Activated T-cell treated with anti-CD3 and anti-CD28 coated beads, Interleukin-2, amount 50 U/mL, for 4 hours (primary cell): ENCODE measurements at places on chromosomes 3 and 15.

GRCh38 chr15:23073890-23074646 is 34.7 kb upstream of the TUBGCP5 start:
- DNase-seq: no peak

GRCh38 chr15:92384381-92384780 is 9.3 kb upstream of the ST8SIA2 start:
- DNase-seq: no peak

DNA sequence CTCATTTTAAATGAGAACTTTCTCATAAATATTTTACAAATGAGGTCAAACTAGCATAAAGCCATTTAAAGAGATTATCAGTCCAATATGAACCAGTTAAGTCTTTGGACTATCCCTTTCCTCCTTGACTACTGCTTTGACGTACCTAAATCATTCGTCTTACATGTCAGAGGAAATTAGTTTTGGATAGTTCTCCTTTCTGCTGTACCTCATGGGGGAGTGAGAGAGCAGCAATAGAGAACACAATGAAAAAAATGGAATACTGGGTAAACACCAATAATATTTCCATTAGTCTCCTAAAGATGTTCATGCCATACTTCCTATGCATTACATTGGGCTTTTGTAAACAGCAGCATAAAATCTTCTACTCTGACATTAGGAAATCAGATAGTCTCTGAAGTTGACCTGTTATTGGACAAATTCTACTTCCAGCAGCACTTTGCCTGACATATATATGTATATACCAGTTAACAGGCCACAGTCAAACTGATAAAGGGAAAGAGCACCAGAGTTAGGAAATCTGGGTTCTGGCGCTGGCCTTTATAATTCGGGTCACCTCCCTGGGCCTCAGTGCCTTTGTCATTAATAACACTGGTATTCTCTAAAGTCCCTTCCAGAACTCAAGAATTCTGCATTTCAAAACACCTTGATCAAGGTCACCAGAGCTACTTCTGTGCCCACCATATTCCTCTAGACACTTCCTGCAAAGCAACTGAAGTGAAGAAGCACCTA is 26.8 kb downstream of the TIMMDC1 start:
- no peak for DNase-seq

DNA sequence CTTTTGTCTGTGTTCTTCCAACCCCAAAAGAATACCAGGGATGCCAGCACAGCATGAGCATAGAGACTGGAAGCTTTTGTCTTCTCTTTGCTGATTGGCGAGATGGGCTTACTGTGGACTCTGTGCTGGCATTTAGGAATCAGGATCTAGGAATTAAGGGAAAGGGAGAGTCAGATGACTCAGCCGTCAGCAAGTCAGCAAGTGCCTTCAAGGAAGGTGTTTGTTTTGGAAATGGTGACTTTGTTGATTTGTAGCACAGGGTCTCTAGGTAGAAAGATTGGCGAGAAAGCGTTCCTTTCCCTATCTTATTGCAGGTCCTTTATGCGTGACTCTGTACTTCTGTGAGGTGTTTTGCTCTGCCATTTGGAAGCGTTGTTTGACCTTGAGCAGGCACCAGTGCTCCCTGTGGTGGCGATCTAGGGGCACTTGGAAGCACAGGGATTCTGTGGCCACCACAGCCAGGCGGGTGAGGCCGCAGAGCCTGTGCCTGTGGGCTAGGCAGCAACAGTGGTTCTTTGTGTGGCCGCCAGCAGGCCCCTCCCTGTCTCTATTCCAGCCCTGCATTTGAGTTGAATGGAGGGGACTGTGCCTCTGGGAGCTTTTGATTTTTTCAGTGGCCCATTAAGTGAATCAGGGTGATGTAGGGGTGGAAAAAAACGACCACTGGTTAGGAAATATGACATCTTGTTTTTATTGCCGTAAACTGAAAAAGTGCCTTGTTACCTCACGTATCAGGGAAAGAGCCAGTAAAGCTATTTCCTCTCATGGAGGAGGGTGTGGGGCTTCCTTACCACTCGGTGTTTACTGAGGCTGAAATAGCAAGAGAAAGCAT is 19.0 kb downstream of the FAN1 start:
- no peak for DNase-seq

DNA sequence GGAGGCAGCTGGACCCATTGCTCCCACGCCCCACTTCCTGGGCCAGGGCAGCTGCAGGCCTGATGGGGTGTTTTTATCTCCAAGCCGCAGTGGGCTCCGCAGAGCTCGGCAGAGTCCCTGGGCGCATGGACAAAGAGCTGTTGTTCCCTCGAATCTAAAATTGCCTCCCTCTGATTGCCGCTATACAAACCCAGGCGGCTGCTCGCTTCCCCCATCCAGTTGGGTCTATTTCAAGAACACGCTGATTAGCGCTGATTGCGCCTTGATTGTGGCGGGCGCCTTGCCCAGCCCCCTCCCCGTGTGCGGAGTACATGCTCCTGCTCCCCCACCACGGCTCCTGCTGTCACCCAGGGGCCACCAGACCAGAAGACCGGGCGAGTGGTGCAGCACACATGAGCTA is 43.4 kb upstream of the SLC6A1 start:
- no peak for DNase-seq

- DNase-seq: no peak
Observed at GRCh38 chr15:72340366-72340765, 20.4 kb upstream of the CELF6 start.

- no peak for DNase-seq
Observed at GRCh38 chr3:186953011-186953487, 22.7 kb downstream of the ST6GAL1 start.

DNA sequence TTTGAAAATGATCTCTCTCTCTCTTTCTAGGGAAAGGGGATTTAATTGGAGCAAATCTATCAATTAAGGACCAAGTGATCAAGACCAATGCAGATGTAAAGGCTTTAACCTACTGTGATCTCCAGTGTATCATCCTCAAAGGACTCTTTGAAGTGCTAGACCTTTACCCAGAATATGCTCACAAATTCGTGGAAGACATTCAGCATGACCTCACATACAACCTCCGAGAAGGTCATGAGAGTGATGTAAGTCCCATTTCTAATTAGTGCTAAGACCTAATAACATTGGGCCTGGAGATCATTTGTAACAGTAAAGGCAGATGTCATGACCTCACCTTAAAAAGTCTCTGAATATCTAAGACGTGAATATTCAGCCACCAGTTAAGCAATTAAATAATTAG is 308.4 kb downstream of the KCNH8 start:
- DNase-seq: no peak

GRCh38 chr15:35926007-35926380 is 380.0 kb upstream of the DPH6 start:
- no peak for DNase-seq

DNA sequence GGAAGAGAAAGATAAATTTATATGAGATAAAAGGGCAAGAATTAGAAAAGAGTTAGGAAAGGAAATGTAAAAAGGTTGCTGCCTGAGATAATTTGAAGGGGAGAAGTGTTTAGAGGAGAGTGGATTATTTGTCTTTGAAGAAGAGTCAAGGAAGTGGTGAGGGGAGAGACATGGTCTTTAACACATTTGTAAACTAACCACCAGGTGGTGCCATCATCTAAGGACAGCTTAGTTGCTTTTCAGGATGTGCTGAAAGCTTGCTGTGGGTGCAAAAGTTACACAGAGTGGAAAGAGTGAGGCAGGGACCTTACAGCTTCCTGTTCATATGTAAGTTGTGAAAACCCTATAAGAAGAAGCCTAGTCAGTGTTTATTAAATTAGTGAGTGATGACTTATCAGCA is 114.1 kb upstream of the DNAJC19 start:
- no peak for DNase-seq

- no peak for DNase-seq
Observed at GRCh38 chr3:146968204-146968651, 363.1 kb upstream of the PLSCR5 start.

GRCh38 chr15:69729167-69729748 is 276.6 kb downstream of the RPLP1 start:
- peak; percentile 82 for DNase-seq

DNA sequence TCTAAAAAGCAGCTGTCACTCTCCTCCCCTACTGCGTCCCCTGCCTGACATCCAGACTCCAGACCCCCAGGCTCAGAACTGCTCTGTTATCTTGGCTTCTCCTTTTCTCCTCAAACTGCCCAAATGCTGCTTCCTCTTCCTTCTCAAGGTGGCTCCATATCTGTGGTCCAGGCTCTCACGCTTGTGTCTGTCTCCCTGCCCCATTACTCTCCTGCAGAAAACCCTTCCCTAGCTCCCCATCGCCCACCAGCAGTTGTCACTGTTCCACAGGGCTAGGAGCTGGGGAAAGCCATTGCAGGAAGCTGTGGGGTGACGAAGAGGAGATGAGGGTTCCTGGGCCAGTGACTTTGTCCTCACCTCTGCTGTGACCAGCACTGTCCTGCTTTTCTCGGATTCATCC is 30.7 kb upstream of the CGNL1 start:
- no peak for DNase-seq

GRCh38 chr3:153600896-153601295 is 438.9 kb downstream of the RAP2B start:
- DNase-seq: no peak

DNA sequence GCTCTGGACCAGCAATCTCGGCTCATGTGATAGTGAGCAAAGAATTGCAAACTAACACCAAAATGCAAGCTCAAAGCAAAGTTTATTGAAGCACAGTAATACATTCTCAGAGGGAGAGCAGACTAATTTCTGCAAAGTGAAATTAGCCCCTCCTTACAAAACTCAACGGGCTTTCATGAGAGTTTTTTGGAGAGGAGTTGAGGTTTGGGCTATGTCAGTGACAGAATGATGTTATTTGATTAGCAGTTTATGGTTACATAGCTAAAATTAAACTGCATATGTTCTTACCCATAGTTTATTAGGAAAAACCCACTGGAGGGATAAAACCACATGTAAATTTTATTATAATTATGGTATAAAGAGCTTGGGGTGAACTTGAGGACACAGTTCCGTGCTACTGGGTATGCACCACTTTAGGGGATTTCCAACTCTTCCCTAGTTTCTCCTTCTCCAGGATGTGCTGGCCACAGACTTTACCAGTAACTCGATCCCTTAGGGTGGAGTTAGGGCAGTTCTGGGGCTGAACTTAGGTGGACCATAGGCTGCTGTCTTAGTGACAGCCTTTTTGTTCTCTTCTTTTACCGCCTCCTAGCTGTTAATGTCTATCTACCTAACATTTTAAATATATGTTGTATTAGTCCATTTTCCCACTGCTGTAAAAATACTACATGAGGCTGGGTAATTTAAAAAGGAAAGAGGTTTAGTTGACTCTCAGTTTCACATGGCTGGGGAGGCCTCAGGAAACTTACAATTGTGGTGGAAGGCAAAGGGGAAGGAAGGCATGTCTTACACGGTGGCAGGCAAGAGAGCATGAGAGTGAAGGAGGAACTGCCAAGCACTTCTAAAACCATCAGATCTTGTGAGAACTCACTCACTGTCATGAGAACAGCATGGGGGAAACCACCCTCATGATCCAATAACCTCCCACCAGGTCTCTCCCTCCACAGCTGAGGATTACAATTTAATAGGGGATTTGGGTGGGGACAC is 8.9 kb upstream of the AADACL2 start:
- DNase-seq: no peak

GRCh38 chr15:66588537-66588936 is 22.7 kb upstream of the LCTL start:
- no peak for DNase-seq

- no peak for DNase-seq
Observed at GRCh38 chr3:181932039-181932438, 220.3 kb downstream of the SOX2 start.

DNA sequence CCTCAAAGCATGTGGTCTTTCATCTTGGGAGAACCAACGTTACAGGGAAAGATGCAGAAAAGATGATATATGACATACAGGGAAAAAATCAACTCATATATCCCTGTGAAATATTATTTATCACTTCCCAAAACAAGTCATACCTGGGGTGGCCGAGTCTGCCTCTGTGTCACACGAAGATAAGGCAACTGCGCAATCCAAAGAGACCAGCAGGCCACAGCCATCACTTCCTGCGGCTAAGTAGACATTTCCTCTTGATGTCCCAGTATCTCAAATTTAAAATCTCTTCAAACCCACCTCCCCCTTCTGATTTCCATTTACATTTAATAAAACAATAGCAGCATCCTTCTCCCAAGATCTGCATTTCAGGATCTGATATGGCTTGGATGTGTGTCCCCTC is 71.5 kb downstream of the IGF2BP2 start:
- DNase-seq: no peak

- DNase-seq: no peak
Observed at GRCh38 chr3:195899701-195900435, 8.5 kb downstream of the TNK2 start.

DNA sequence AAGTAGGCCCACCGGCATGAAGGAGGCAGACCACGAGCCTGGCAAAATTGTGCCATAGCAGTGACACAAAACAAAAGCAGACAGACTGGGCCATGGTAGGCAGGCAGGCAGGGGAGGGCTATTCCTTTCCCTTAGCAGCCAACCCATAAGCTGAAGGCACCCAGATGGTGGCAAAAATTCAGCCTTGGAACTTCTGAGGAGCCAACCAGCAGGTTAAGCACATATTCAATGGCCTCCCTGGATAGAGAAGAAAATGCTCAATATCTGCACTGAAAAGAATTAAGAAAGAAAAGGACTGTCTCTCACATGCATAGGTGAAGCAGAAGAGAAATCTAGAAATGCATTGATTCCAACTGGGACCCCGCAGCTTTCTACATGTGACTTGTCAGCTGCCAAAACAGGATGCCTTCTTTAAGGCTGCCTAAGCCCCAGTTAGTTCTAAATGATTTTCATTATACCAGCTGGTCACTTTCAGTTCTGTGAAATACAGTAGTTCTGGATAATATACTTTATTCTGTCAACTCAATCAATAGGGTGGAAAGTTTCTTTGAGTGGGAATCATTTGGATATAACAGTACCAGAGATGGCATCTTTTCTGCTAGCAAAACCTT is 2.7 kb downstream of the PRICKLE2 start:
- no peak for DNase-seq

GRCh38 chr3:55534876-55535275 is 47.8 kb upstream of the WNT5A start:
- DNase-seq: no peak

- no peak for DNase-seq
Observed at GRCh38 chr3:195508185-195508584, 34.9 kb downstream of the PPP1R2 start.

DNA sequence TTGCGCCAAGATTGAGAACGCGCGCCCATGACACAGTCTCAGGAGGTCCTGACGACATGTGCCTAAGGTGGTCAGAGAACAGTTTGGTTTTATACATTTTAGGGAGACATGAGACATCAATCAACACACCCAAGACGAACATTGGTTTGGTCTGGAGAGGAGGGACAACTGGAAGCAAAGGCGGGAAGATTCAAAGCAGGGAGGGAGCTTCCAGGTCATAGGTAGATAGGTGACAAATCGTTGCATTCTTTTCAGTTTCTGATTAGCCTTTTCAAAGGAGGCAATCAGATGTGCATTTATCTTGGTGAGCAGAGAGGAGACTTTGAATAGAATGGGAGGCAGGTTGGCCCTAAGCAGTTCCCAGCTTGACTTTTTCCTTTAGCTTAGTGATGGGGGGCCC is 828.4 kb upstream of the DPPA4 start:
- no peak for DNase-seq
